ENCODE measurements at places on chromosomes 11 and 22. TPM values are rescaled to one million over a fixed set of nuclear protein-coding genes. Genes with fewer than 3 reads are reported as not detected.
A peak's percentile ranks its signal among the peaks of the same experiment; 100 is the strongest.

ANGPTL5 gene
- total RNA-seq = not detected

SNX32 gene
- total RNA-seq = 4.6 TPM

HTR3B gene
- total RNA-seq = not detected

AQP11 gene
- total RNA-seq = 2.2 TPM

DNA sequence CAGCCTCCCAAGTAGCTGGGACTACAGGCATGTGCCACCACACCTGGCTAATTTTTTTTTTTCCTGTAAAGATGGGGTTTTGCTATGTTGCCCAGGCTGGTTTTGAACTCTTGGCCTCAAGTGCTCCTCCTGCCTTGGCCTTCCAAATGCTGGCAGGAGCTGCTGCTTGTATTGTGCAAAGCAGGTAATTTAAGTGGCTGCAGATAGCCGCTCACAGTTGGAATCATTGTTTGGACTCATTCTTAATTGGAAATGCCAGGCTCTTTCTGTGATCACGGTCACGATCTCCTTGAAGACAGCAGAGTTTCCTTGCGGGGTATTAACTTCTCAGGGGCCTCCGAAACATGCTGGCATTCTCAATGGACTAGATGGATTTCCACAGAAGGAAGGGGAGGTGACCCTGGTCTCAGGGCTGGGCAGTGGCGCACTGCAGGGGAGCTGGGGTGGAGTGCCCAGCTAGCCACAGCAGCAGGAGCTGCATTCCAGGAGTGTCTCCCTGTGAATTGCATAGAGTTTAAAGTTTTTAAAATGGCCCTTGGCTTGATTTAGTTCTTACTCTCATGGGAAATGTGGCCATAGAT, 136.1 kb downstream of the MORC2 start:
- no peak overlapping the region for H3K27ac ChIP-seq
- no peaks in the 10 kb centered on the region for H3K36me3 ChIP-seq
- H3K4me3 ChIP-seq = no peak overlapping the region
- H3K27me3 ChIP-seq = peaks cover 9% of the 10 kb centered on the region
- no peak for DNase-seq

- H3K4me3 ChIP-seq = no peak overlapping the region
- H3K36me3 ChIP-seq = no peaks in the 10 kb centered on the region
- H3K27me3 ChIP-seq = peaks cover 87% of the 10 kb centered on the region
- no peak for DNase-seq
Observed at GRCh38 chr11:64718780-64719124, 4.2 kb downstream of the NRXN2 start.

- H3K36me3 ChIP-seq = no peaks in the 10 kb centered on the region
- no peak overlapping the region for H3K27ac ChIP-seq
- peaks cover 17% of the 10 kb centered on the region for H3K27me3 ChIP-seq
Observed at GRCh38 chr11:123253911-123254310, 58.9 kb upstream of the CLMP start.

- H3K27ac ChIP-seq = peak overlapping the region; percentile 67
- peaks cover 12% of the 10 kb centered on the region for H3K4me1 ChIP-seq
- H3K27me3 ChIP-seq = no peaks in the 10 kb centered on the region
- H3K36me3 ChIP-seq = no peaks in the 10 kb centered on the region
- DNase-seq = no peak
- no peak overlapping the region for H3K4me3 ChIP-seq
Observed at GRCh38 chr11:46361283-46362155, 14.3 kb downstream of the DGKZ start.

DNA sequence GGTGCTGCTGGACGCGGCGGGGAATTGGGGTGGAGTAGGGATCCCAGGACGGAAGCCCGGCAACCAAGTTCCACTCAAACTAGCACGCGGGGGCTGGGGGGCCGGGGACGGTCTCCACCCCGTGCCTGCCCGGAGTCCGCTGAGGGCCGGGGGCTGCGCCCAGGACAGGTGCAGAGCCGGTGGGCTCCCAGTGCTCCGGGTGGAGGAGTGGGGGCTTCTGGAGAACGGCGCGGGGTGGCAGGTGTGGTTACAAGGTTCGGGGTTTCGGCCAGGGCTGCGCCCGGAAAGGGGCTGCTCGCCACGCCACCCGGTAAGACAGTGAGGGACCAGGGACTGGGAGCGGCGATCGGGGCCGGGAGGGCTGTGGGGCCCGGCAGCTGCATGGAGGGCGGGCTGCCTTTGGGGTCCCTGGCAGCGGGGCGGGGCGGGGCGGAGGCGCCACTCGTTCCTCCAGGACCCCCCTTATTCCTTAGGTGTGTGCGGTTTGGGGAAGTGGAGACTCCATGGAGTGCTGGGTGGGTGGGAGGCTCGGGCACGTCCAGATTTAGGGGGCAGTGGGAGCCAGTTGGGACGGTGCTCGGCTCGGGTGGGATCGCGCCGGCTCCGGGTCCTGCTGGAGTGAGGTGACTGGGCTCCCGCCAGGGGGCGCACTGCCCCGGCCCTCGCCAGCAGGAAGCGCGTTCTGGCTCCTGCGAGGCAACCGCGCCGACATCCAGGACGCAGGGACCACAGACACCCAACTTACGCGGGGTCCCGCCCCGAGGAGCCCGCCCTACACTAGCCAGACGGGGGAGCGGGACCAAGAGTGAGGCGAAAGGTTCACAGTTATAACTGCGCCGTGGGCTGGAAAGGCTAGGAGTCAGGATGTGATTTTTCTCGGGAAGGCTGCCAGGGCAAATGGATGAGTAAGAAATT, 868 bp downstream of the TSPAN18 start:
- peaks cover 15% of the 10 kb centered on the region for H3K27me3 ChIP-seq
- peak overlapping the region; percentile 82 for H3K4me3 ChIP-seq
- DNase-seq = peak; percentile 76

DNA sequence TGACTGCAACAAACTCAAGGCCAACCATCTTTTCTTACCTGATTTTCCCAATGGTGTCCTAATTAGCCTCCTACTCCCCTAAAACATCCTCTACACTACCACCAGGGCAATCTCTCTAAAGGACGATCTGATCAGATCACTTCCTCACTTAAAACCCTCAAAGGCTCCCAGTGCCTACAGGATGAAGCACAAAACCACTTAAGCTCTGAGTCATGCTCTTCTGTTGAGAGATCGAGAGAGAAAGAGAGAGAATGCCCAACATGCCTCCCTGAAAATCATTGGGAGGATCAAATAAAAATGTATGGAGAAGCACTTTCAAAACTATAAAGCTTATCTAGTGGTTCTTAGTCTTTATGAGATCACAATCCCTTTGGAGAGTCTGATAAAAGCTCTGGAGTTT, 171.1 kb downstream of the CADM1 start:
- no peak for DNase-seq
- H3K36me3 ChIP-seq = peaks cover 7% of the 10 kb centered on the region
- no peaks in the 10 kb centered on the region for H3K4me1 ChIP-seq
- no peak overlapping the region for H3K27ac ChIP-seq
- no peak overlapping the region for H3K4me3 ChIP-seq

GRCh38 chr11:117908109-117908895, 20.9 kb downstream of the TMPRSS13 start:
- H3K4me1 ChIP-seq = peaks cover 6% of the 10 kb centered on the region
- H3K36me3 ChIP-seq = no peaks in the 10 kb centered on the region
- H3K27me3 ChIP-seq = peaks cover 10% of the 10 kb centered on the region
- DNase-seq = no peak

- DNase-seq = no peak
- no peaks in the 10 kb centered on the region for H3K27me3 ChIP-seq
- no peak overlapping the region for H3K27ac ChIP-seq
- H3K4me1 ChIP-seq = peaks cover 3% of the 10 kb centered on the region
- H3K36me3 ChIP-seq = peaks cover 2% of the 10 kb centered on the region
Observed at GRCh38 chr22:27840436-27840835, 38.9 kb upstream of the MN1 start.

DNA sequence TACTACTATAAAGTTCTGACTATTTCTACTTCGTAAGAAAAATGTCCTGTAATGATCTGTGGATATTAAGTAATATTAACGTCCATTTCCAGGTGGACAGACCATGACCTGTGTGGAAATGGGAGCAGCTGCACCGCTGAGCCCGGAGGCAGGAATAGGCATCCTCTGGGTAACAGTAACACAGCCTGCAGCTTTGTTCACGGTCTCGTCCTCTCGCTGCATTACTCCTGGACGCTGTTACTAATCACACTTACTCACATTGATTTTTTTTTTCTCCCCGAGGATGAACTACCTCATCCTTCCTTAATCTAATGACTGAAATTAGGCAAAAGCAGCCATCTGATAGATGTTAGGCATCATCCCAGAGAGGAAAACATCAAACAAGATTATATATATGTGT, 345.7 kb upstream of the NARS2 start:
- no peaks in the 10 kb centered on the region for H3K27me3 ChIP-seq
- peaks cover 2% of the 10 kb centered on the region for H3K36me3 ChIP-seq
- H3K4me1 ChIP-seq = peaks cover 3% of the 10 kb centered on the region
- H3K4me3 ChIP-seq = no peak overlapping the region

GRCh38 chr22:49097966-49098365, 729.7 kb downstream of the BRD1 start:
- DNase-seq = no peak
- H3K27me3 ChIP-seq = peaks cover 7% of the 10 kb centered on the region
- no peak overlapping the region for H3K4me3 ChIP-seq
- no peaks in the 10 kb centered on the region for H3K36me3 ChIP-seq
- H3K27ac ChIP-seq = no peak overlapping the region
